Activated CD8-positive, alpha-beta T cell treated with anti-CD3 and anti-CD28 coated beads, Interleukin-2, amount 10 ng/mL, durations not matched to agents 7 days and 5 days (primary cell): ENCODE measurements at places on chromosomes 13 and 19.

DNA sequence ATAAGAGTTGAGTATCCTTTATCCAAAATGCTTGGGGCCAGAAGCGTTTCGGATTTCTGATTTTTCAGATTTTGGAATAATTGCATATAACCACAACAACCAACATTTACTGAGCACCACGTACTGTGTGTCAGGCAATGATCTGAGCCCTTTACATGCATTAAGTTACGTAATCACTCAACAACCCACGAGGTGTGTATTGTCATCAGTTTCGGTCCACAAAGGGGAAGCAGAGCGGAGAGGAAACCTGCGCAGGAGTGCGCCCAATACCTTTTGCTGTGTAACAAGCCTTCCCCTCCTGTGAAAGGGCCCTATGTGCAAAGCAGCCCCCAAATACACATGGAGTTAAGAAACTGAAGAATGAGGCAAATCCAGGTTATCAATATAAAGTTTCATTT is 20.7 kb upstream of the NLRP12 start:
- no peak for DNase-seq

DNA sequence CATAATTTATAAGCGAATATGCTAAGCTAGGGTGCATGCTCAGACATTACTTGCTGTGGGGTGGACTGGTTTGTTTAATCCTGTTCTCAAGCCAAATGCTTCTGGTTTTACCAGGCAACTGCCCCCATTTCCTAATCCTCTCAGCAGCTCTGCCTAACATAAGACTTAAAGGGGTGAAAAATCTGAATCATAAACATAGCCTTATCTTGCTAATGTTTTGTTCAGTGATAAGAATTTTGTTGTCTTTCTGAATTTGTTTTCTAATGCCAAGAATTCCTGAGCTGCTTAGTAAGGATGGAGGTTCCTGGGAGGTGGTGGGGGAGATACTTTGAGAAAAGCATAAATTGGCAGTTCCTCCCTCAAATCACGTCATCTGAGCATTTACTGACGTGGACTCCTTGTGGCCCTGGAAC is 42.7 kb downstream of the ING1 start:
- no peak for DNase-seq

- DNase-seq = no peak
These were observed 575.6 kb downstream of the DCT start for GRCh38 chr13:93903909-93904308.

DNA sequence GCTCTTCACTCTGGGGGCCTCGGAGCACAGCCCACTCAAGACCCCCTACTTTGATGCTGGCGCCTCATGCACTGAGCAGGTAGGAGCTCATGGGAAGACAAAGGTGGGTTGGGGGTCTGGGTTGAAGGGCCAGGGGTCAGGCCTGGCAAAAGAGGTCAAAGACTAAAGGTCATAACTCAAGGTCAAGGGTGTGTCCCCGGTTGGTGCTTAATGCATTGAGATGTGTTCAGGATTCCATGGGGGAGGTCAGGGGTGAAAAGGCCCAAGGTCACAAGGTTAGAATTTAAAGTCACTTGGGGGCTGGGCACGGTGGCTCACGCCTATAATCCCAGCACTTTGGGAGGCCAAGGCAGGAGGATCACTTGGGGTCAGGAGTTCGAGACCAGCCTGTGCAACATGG is 4.9 kb upstream of the TOMM40 start:
- DNase-seq = no peak
